Spinal cord (tissue), 10 donors: ENCODE measurements at places on chromosomes 3 and 15.

GRCh38 chr3:12638105-12638504, 25.8 kb downstream of the RAF1 start:
- H3K27ac ChIP-seq, result no peak overlapping the region
- H3K27me3 ChIP-seq, result no peaks in the 10 kb centered on the region
- H3K4me3 ChIP-seq, result no peak overlapping the region
- peaks cover 3% of the 10 kb centered on the region for H3K4me1 ChIP-seq

DNA sequence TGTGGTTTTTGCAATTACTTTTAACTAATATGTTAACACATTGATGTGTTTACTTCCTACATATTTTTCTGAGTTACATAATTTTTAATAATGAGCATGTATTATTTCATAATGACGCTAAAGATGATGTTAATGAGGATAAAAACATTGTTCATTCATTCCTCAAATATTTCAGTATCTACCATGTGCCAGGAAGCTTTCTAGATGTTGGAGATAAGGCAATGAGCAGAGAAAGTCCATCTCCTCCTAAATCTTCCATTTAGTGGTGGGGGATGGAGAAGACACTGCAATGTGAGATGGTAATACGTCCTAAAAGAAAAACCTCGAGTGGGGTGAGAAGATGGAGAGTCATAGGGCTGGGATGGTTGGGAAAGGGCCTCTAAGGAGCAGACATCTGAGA, 132.7 kb downstream of the MYLK start:
- H3K4me3 ChIP-seq, result no peak overlapping the region
- H3K4me1 ChIP-seq, result no peaks in the 10 kb centered on the region

GRCh38 chr3:188729422-188729821, 442.3 kb upstream of the TPRG1 start:
- H3K27me3 ChIP-seq, result no peaks in the 10 kb centered on the region
- peaks cover under 1% of the 10 kb centered on the region for H3K4me1 ChIP-seq
- H3K27ac ChIP-seq, result no peak overlapping the region

- H3K36me3 ChIP-seq, result no peaks in the 10 kb centered on the region
- H3K4me3 ChIP-seq, result no peak overlapping the region
- peaks cover 5% of the 10 kb centered on the region for H3K4me1 ChIP-seq
These were observed 202.8 kb downstream of the CADPS start for GRCh38 chr3:62672270-62672987.

DNA sequence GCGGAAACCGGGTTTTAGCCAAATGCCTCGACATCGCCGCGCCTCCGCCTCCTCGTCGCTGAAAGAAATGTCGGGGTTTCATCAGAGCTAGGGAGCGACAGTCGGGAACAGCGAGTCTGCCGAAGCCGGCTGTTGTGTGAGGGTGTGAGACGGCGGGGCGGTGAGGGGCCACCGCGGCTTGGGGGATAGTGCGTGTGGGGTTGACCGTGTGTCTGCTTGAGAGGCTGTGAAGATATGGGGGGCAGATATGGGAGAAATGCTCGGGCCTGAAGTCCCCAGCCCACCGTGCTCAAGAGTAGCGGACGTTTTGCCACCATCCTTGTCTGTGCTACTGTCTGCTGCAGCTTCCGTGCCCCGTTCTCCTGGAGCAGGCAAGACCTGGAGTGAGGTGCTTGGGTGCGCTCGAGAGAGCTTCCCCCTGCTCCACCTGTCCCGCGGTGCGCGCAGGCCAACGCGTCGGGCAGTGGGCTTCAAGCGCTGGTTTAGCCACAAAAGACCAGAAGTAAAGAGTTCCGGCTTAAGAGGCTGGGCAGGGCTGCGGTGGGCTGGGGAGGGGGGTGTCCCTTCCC, 716 bp upstream of the ISLR2 start:
- peaks cover 84% of the 10 kb centered on the region for H3K27me3 ChIP-seq
- DNase-seq, result no peak
- peak overlapping the region; percentile 52 for H3K27ac ChIP-seq
- peak overlapping the region; percentile 45 for H3K4me3 ChIP-seq
- H3K36me3 ChIP-seq, result peaks cover 11% of the 10 kb centered on the region

GRCh38 chr15:45136378-45136764, 6.6 kb downstream of the DUOX1 start:
- H3K27ac ChIP-seq, result no peak overlapping the region
- H3K4me1 ChIP-seq, result peaks cover 13% of the 10 kb centered on the region
- no peaks in the 10 kb centered on the region for H3K36me3 ChIP-seq
- H3K4me3 ChIP-seq, result no peak overlapping the region
- DNase-seq, result no peak
- peaks cover 36% of the 10 kb centered on the region for H3K27me3 ChIP-seq
